AG04449 (cell line): ENCODE measurements at places on chromosomes 3 and 15.

GRCh38 chr3:189947948-189948723 lies 172.6 kb downstream of the P3H2 start:
- no peak for DNase-seq

DNA sequence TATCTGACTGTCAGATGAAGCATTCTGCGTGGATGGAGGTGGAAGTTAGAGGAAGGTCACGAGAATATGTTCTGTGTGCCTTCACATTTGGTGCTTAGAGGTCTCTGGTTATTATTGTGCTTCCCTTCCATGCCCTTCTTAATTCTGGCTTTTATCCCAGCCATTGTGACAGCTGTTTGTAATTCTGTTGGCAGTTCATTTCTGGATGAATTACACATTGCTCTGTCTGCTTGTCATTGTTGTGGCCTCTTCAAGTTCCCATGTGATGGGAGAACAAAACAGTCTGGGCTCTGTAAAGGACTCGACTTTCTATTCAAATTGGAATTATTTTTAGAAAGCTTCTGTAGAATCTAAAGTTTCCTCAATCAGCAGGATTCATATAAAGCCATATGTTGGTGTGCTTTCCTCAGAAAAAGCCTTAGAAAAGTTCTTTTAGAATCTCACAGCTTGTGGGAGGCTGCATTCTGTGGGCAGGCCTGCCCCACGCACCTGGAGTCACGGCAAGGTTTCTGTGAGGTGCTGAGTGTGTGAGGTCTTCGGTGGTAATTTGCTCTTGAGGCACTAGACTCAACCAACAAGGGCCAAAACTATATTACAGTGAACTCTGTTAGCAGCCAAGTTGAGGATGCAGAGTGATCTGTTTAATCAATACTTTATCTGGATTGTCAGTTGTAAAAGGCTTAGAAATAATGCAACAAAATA lies 397.4 kb upstream of the AZI2 start:
- DNase-seq: no peak

DNA sequence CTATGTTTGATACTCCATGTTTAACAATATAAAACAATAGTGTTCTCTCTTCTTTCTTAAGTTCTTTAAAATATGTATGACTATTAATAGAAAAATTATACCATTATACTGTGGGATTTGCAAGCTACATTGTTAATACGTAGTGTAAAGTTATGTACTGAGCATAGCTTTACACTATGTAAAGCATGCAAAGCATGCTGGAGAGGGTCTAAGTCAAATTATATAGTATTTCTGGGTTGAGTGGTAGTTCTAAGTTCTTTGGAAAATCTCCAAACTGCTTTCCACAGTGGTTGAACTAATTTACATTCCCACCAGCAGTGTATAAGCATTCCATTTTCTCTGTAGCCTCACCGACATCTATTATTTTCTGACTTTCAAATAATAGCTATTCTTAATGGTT lies 253.0 kb downstream of the RAP2B start:
- peak; percentile 60 for DNase-seq

GRCh38 chr3:142274908-142275307 lies 49.5 kb upstream of the GK5 start:
- DNase-seq: no peak

DNA sequence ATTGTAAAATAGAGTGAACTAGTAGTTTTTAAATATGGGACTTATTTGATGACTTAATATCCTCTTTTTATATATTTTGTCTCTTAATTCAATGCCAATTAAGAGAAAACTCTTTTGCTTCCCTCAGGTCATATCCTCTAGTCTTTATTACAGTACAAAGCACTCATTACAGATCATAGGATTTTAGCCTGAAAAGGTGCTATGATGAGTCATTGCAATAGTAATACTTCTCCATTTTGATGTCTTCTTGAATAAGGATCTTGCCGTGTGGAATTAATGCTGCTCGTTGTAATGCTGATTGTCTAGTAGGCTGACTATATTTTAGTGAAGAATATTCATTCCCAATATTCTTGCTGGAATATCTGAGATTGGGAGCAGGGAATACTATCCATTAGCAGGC lies 612.2 kb upstream of the GOLIM4 start:
- DNase-seq: no peak

GRCh38 chr15:74815121-74815934 lies 2.7 kb downstream of the LMAN1L start:
- DNase-seq: no peak

DNA sequence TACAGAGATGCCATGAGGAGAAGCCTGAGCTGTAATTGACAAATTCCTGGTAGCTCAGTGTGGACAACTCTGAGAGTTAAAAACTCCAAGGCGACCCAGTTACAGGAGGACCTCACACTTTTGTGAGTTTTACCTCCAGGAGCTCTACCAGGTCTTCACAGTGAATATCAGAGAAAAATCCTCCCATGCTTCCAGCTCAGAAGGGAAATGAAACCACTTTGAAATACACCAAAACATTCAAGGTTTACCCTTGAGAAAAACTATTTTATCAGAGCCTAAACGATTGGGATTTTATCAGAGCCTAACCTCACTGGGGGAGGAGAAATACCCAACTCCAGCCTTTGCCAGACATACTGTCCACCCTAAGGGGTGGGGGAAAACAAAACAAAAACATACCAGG lies 52.4 kb downstream of the MCCC1 start:
- DNase-seq: no peak

- DNase-seq: peak; percentile 65
Observed at GRCh38 chr3:124504332-124505059, 225.8 kb upstream of the UMPS start.

DNA sequence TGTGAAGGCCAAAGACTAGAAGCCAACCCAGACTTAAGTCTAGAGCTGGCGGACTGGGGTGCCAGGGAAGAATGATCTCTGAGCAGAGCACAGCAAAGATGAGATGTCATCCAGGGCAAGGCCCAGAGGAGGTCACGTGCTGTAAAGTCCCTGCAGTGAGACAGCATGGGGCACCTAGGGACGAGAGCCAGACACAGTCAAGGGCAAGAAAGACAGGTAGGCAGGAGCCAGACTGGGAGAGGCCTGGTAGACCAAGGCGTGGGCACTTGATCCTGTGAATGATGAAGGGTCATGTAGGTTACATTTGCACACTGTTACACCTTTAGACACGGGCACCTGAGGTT lies 379.7 kb upstream of the PROK2 start:
- DNase-seq: no peak

- no peak for DNase-seq
Observed at GRCh38 chr3:127072971-127073783, 90.3 kb downstream of the PLXNA1 start.

DNA sequence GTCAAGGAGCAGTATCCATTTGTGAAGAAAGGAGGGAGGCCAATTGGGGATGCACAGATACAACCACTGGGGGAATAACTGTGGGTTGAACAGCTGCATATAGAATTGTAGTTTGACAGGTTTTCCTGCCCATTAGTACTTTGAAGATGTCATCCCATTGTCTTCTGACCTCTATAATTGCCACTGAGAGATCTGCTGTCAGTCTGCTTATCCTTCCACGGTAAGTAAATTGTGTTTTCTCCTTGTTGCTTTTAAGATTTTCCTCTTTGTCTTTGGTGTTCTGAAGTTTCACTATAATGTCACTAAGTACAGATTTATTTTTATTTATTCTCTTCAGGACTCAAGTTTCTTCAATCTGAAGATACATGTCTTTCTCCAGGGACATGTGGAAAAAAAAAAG lies 56.6 kb downstream of the MOBP start:
- no peak for DNase-seq

DNA sequence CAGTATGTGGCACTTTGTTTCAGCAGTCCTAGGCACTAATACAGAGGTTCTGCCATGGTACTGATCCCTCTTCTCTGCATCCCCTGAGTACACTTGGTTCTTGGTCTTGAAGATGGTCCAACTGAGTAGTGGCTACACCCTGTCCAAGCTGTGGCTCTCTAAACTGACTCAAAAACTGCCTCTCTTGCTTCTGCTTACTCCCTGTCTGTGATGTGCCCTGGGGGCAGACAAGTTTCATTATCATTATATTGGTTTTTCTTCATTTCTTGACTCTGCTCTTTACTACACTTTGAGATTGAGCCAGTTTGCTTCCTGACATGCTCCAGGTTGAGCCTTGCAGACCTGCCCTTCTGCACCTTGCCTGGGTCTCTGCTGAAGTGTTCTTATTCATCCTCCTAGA lies 18.9 kb upstream of the ST3GAL6 start:
- DNase-seq: no peak

DNA sequence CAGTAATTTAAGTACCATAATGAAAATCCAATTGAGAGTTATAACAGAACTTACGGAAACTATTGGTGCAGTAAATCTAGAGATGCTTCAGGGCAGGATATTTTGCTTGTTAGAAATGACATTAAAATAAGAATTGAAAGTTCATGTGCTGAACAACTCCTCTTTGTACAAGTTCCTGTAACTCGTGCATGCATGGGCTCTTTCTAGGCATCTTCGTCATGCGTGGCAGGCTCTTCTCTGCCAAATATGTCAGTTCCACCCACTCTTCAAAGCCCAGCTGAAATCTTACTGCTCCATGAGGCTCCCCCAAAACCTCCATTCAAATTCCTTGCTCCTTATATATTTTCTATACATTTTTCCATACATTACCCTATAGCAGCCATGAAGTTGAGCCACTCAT lies 48.7 kb downstream of the FBN1 start:
- no peak for DNase-seq

DNA sequence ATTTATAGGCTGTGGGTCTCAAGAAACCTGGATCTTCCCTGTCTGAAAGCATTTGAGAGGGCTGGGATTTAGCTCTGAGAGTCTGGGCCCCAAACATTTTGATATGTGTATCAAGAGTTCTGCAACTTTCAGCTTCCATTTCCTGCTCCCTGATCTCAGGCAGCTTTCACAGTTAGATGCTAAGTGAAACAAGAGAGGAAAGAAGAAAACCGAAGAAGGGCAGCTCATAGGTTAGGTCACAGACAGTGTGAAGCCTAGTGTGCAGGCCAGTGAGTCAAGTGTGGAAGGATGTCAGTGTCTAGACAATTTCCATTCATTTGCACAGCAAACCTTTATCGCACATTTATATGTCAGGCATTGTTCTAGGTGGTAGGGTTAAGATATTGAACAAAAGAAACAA lies 173.6 kb upstream of the PROK2 start:
- no peak for DNase-seq

GRCh38 chr15:40329804-40330203 lies 6.3 kb downstream of the INAFM2 start:
- no peak for DNase-seq

GRCh38 chr3:114519415-114519814 lies 225.6 kb downstream of the TIGIT start:
- no peak for DNase-seq

GRCh38 chr3:151798466-151798865 lies 15.4 kb upstream of the AADAC start:
- no peak for DNase-seq

- DNase-seq: peak; percentile 84
Observed at GRCh38 chr3:15982667-15983196, 185.0 kb upstream of the ANKRD28 start.

GRCh38 chr3:101099791-101100190 lies 106.6 kb upstream of the ABI3BP start:
- DNase-seq: no peak

DNA sequence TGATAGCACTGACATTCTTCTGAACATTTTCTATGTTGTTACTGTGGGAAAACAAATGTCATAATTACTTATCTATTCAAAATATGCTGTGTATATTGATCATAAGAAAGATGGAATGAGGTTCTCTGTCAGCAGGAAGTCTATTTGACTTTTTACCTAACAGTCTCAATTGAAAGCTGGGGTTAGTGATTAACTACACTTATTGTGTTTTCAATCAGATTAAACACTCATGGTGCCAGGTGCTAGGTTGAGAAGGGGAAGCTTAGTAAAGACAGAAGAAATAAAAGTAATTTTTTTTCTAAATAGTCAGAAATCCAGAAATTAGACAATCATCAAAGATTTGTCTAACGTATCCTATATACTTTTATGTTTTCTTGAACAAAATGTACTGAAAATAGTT lies 281.0 kb upstream of the NR2E3 start:
- DNase-seq: no peak

GRCh38 chr3:8128686-8129085 lies 372.9 kb upstream of the LMCD1 start:
- DNase-seq: no peak

DNA sequence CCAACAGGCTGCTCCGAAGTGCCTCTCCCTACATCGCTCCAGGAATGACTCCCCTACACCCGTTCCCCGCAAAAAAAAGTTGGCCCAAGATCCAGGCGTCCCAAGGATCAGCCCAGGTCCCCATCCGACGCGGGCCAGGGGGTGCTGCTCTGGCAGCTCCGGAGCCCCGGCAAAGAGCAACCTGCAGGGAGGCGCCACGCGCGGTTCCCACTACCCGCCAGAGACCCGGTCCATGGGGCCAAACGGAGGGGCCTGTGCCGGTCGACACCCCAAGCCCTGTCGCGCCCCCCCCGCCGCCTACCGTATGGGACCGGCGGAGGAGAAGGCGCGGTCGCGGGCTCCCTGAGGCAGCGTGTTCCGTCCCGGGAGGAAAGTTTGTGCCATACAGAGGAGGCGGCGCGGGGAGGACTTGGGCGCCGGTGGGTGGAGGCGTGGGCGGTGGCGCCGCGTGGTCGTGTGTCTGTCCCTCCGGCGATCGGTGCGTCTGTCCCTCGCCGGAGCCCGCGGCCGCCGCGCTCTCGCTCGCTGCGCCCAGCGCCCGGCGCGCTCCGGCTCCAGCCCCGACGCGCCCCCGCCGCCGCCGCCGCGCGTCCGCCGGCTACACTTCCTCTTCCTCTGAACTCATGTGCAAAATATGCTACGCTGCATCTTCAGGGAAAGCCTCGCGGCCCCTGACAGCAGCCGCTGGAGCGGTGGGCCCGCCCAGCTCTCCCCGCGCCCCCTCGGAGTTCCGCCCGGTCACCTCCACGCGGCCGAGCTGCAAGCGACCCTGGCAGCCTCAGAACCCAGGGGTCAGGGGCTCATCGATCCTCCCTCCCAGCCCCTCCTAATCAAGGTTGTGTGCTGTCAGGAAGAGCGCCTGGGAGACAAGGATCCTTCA lies at the start of gene RFTN1:
RFTN1 (minus strand) TSS at position 559 of the 880 bp plus-strand sequence. CDS start 19,830 bp downstream, outside the sequence.
- DNase-seq: no peak

DNA sequence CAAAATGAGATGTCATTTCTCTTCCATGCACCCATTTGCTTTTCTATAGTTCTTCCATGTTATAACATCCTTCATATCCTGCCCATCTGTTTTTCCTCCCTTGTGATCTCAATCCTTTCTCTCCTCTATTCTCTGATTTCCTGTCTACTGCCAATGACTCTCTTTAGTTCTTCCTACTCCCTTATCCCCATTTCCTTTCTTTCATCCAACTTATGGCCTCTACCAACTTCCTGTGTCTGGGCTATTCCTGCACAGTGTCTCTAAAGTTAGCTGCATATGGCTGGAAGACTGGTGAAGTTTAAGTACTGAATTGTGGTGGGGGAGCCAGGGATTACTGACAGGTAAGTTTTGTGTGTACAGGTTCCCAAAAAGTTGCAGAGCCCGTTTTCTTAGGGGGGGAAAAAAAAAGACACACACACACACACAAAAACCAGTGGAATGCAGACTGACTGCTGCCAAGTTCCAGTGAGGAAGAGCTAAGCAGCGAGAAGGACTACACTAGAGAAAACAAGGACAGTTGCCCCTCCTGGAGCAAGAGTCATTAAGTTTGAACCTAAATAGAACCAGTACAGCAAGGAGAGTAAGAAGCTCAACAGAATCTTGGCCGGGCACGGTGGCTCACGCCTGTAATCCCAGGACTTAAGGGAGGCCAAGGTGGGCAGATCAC lies 28.8 kb downstream of the XRN1 start:
- no peak for DNase-seq

- no peak for DNase-seq
Observed at GRCh38 chr15:77819851-77820728, 187.4 kb upstream of the LINGO1 start.
